Putamen (tissue), 1 donor: ENCODE measurements at places on chromosomes 3 and 15.

- DNase-seq = no peak
Measured at GRCh38 chr15:26838742-26839460, 28.0 kb upstream of the GABRA5 start.

- no peak for DNase-seq
Measured at GRCh38 chr3:129276385-129276784, 2.3 kb upstream of the HMCES start.

DNA sequence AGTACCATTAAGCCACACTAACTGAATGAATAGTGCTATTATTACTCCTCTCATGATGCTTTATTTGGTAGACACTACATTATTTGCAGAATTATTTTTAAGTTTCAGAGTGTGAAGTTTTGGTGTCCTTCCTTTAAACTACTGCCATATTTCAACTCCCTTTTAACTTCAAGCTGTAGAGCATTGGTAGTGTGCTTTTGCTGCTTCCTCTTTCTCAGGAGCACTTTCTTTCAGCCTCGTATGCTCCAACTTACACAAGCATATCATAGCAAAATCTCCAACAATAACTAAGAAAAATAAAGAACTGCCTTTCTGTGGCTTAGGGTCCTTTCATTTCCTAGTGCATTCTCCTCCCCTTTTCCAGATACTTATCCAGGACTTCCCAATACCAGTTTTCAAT lies 476.4 kb upstream of the AGTR1 start:
- no peak for DNase-seq

GRCh38 chr3:186510374-186511079 lies 33.7 kb downstream of the CRYGS start:
- DNase-seq = no peak

DNA sequence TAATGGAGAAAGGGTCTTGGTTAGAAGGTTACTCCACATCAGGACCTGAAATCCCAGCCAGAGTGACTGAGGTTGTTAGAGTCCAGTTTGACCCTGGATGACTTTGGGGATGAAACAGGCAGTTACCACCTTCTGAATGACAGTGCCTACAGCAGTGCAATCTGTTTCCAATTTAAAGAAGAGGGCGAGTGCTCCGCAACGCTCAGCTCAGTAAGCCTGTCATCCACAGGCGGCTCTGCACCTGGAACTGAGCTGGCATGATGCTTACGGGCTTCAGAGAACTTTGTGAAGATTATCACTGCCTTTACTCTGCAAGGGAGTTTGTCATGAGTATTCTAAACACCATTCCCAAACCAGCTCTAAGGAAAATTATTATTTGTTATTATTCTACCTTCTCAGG lies 127.7 kb upstream of the SLC24A5 start:
- no peak for DNase-seq

DNA sequence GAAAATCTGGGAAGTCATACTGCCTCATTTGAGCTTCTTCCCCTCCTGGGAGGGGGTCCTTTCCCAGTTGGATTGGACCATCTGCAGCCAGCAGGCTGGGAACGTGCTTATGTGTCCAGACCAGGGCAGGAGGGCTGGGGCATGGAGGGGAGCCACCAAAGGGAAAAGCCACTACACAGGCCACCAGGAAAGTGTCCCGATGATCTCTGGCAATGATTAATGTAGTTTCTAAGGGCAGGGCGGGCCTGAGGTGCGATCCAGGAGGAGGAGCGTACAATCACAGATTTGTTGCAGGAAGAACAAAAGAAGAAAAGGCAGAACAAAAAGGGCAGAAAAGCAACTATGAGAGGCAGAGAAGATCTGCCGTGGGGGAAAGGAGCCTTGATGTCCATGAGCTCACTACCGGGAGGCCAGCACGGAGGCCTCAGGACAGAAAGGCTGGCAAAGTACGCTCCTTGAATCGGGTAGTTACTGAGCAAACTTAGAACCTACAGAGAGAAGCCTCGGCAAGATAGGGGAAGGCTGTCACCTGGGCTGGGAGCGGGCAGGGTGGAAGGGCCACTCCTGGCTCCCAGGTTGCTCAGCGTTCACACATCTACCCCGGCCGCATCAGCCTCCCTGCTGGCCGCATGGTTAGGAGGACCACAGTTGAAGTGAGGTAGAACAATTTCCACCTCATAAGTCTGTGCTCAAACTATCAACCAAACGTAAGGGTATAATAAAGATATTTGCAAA lies 79.5 kb upstream of the PCSK6 start:
- DNase-seq = no peak

DNA sequence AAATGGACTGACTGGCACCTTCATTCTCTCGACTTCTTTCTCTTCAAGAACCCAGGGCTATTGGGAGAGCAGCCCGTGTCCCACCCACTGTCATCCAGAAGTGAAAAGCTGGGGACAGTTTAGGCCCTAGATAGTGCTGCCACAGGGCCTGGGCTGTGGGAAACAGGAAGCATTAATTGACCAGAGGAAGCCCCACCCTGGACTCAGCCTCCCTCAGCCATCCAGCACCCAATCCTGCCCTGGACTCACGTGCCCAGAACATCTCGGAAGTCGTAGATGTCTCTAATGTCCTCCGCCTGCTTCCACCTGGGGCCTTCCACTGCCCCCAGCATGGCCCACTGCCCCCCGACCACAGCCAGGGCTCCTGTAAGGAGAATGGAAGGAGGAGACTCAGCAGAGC lies 2.3 kb downstream of the CAMK1 start:
- no peak for DNase-seq

DNA sequence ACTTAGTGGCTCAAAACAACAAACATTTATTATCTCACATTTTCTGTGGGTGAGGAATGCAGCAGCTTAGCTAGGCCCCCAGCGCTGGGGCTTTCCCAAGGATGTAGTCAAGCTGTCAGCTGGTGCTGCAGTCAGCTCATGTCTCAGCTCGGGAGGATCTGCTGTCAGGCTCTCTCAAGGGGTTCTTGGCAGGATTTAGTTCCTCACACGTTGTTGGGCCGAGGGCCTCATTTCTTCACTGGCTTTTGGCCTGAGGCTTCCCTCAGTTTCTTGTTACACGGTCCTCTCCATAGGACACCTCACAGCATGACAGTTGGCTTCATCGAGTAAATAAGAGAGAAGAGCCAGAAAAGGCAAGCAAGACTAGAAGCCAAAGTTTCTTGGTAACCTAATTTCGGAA lies 13.7 kb upstream of the U2SURP start:
- no peak for DNase-seq

DNA sequence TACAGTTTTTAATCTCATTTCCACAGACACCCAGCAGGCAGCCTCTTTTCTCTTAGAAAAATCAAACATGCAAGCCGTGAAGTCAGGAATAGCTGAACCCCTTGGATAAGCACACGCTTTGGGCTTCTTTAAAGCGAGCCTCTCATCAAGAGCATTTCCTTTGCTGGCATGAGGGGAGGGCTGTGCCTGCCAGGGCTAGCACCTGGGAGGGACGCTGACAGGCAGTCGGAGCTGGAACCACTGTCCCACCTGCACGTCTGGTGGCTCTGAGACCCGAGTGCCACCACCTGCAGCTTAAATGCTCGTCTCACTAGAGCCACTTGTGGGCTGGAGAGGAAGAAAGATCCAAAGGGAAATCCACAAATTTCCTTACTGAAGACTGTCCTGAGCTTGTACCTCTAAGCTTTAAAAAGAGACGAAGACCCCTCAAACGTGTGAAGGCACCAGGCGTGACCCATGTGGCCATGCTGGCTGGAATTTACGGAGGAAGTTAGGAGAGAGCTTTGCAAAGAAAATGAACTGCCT lies 9.4 kb downstream of the MAP6D1 start:
- no peak for DNase-seq

DNA sequence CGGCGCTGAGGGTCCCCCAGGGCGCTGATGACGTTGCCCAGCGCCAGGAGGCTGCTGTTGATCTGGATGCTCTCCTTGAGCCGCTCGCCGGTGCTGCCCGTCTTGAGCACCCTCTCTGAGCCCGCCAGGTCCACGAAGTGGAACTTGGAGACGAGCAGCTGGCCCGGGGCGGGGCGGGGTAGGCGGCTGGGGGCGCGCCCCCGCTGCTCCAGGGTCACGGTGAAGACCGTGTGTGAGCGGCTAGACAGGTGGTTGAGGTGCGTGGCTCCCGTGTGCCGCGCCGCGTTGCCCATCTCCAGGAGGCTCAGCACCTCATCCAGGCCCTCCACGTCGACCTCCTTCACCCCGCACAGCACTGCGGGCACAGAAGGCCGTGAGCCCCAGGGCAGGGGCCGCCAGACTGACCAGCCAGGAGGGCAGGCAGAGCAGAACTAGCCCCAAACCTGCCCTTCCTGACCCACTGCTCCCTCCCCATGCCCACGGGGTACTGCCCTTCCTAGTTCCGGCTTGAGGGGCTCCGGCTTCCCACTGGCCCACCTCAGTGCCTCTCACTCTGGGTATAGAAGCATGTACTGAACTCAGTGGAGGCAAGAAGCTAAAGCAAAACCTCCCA lies 6.1 kb downstream of the KIF7 start:
- no peak for DNase-seq

GRCh38 chr3:5317557-5317956 lies 130.1 kb downstream of the EDEM1 start:
- DNase-seq = no peak

DNA sequence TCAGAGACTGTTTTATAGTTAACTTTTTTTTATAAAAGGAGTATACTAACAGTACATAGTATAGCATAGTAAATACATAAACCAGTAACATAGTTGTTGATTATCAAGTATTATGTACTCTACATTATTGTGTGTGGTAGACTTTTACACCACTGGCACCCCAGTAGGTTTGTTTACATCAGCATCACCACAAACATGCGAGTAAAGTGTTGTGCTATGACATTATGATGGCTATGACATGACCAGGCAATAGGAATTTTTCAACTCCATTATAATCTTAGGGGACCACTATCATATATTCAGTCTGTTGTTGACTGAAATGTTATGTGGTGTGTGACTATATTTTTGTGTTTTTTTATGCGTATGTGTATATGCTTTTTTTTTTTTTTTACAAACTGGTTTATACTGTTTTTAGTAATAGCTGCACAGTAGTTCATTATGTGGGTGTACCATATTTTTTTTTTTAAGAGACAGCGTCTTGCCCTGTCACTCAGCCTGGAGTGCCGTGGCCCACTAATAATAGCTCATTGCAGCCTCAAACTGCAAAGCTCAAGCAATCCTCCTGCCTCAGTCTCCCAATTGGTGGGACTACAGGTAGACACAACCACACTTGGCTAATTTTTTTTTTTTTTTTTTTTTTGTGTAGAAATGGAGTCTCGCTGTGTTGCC lies 1.9 kb downstream of the CAPN7 start:
- DNase-seq = no peak

DNA sequence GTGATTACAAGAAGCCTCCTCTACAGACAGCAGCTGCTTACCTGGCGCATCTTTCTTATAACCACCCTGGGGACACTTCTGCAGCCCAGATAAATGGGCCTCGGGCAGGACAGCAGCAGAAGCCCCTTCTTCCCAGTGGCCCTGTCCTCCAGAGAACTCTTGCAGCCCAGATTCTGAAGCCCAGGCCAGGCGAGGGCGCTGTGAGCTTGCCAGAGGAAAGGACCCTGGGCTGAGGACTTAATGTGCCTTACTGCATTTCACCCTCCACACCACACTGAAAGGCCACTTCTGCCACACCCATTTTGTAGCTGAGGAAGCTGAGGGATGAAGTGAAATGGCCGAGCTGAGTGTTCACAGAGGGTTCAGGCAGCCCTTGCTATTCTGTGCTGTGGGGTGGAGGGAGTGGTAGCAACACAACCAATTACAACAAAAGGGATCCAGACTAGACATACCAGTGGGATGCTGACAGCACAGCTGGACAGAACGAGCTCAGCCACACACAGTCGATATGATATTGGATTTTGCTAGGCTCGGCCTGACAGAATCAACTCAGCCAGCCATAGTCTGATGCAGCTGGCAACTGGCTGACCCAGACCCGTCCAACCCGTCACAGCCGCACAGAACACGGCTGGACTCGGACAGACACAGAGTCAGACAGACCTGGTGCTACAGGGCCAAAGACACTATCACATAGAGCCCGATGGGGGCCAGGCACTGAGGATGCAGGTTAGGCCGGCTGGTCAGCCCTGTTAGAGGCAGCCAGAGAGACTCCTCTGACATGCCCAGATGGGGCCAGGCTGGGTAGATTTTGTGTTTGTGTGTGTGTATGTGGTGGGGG lies 7.3 kb downstream of the ACOX2 start:
- no peak for DNase-seq

DNA sequence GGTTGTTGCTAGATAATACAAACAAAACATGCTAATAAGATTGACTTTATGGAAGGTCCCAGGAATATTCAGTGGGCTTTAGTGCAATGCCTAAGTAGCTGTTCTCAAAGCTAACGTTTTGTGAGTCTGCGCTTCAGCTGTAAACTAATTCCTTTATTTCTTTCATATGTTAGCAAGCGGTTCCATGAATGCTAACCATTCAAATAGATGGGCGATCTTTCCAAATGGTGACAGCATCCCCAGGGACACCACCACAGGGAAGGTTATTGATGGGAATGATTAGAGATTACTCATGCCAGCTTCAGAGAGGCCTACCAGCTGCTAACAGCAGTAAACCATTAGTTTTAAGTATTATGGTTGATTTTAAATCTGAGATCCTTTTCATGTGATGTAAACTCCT lies 405.7 kb upstream of the MCTP2 start:
- no peak for DNase-seq

GRCh38 chr3:9715764-9716437 lies 12.3 kb downstream of the CPNE9 start:
- peak; percentile 45 for DNase-seq

- no peak for DNase-seq
Measured at GRCh38 chr3:195808741-195809290, 2.9 kb downstream of the MUC4 start.

GRCh38 chr3:141060327-141060726 lies 9.2 kb downstream of the SPSB4 start:
- DNase-seq = no peak

- DNase-seq = no peak
Measured at GRCh38 chr3:131353986-131354385, 27.6 kb upstream of the NUDT16 start.

DNA sequence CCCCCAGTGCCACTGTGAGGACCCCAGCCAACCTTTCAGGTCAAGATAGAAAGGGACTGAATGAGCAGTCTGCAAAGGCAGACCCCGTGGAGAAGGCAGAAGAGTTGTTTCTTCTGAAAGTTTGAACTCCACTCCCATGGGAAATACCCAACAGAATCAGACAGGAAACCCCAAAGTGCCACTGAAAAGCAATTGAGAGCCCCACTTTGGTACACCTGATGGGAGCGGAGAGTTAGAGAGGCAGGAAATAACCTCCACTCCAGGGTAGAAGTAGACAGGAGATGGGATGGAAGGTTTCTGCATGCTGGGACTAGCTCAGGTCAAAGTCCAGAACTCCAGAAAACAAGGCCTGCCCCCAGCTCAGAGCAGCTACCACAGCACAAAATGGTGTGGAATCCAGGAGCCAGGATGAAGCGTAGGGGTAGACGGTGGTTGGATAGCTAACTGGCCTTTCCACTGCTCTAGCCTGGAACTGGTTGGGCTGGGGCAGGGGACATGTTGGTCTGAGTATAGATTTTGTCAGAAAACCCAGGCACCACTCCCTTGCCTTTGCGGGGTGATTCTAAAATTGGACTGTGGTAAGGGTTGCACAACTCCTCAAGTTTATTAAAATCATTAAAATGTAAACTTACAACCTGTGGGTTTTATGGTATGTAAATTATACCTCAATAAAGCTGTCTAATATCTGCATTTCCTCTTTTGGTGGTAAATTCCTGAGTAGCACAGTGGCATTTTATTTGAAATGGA lies 1.9 kb upstream of the RAB43 start:
- DNase-seq = no peak
